CD8-positive, alpha-beta T cell (primary cell): ENCODE measurements at places on chromosomes 16 and 17. TPM values are rescaled to one million over a fixed set of nuclear protein-coding genes. Genes with fewer than 3 reads are reported as not detected.

The GRAP gene
- total RNA-seq, result 15.8 TPM

The PHKG2 gene
- 36.3 TPM for total RNA-seq

The MT1M gene
- not detected for total RNA-seq

The PIMREG gene
- not detected for total RNA-seq

- DNase-seq, result no peak
These were observed at the start of gene KRTAP3-1 for GRCh38 chr17:41008811-41009210. Gene KRTAP3-1, minus strand, starts transcription at chr17:41009128. Its CDS starts 54 bp downstream, at chr17:41009074.
